Hematopoietic multipotent progenitor cell treated with erythropoietin and hydrocortisone succinate and interleukin-3 and kit ligand, for 15 days (in vitro differentiated cells): ENCODE measurements at places on chromosomes 5 and 9.

DNA sequence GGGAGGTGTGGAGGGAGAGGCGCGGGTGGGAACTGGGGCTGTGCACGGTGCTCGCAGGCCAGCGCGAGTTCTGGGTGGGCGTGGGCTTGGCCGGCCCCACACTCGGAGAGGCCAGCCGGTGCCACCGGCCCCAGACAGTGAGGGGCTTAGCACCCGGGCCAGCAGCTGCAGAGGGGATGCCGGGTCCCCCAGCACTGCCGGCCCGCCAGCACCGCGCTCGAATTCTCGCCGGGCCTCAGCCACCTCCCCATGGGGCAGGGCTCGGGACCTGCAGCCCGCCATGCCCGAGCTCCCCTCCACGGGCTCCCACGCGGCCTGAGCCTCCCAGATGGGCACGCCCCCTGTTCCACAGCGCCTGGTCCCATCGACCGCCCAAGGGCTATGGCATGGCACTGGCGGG lies 104.6 kb downstream of the GLIS3 start:
- no peak for DNase-seq

GRCh38 chr5:105807290-105807689 lies 1863.4 kb downstream of the EFNA5 start:
- DNase-seq, result no peak

DNA sequence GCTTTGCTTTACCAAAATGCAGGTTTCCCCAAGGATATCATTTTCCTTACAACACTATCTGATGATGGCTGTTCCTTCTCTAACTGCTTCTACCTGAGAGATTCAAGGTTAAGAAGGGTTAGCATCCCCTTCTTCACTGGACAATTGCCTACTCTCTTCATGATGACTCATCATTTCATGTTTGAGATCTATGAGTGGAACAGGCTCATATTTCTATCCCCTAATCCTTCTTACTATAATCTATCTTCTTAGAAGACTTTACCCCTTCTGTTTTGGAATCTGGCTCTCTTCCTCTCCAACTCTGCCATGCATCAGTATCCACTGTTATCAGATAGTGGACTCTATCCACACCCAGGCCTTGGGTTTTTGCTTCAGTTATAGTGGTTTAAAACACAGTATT lies 54.3 kb downstream of the NR3C1 start:
- no peak for DNase-seq

- no peak for DNase-seq
Measured at GRCh38 chr5:51043745-51044144, 339.5 kb upstream of the ISL1 start.

DNA sequence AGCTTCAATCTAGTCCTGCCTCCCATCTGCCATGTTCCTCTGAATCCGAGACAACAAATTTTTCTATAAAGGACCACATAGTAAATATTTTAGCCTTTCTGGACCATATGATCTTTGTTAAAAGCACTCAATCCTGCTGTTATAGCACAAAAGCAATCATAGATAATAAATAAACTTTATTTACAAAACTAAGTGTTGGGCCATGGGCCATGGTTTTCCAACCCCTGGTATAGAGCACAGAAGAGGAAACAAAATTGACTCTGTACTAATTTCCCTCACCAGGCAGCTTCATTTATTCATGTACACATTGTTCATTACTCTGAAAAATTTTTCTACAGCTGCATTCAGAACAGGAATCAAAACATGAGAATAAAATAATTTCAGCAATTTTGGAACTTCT lies 288.9 kb downstream of the AGTPBP1 start:
- no peak for DNase-seq

- no peak for DNase-seq
Measured at GRCh38 chr5:113047733-113048652, 71.4 kb downstream of the DCP2 start.

DNA sequence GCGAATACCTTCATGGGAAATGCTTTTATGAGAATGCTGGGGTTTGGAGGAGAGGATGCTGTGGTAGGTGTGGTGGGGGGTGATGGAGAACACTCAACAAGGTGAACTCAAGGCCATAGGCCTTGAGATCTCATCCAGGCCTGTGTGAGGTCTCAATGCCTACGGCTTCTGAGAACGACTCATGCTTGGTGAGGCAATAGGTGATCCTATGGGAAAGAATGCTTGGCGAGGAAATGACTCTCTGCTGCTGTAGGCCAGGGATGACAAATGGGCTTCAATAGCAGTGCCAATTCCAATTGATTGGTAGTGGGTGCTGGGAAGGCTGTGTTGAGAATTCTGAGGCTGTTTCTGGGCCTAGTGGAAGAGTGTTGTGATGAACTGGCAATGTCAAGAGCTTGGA lies 280.2 kb upstream of the CLINT1 start:
- no peak for DNase-seq
